Brain pericyte (primary cell): ENCODE measurements at places on chromosomes 13 and 19.

DNA sequence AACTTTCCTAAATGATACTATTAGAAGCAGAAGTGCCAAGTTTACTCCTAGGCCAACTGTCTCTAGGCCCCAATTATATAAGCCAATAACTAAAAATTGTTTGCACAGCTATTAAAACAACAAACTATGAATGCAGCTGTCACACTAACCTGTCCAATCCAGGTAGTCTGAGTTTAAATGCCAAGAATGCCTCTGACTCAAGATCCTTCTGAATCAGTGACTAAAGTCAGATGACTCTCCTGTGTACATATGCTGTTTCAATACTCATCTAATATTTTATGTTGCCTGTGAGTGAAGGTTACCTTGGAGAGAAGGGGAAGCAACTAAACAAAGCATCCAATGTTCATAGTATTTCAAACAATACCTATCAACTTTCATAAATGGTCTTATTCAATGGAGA lies 257.0 kb downstream of the ENOX1 start:
- no peak for DNase-seq

- no peak for DNase-seq
Measured at GRCh38 chr13:32001154-32001768, 30.3 kb upstream of the FRY start.

DNA sequence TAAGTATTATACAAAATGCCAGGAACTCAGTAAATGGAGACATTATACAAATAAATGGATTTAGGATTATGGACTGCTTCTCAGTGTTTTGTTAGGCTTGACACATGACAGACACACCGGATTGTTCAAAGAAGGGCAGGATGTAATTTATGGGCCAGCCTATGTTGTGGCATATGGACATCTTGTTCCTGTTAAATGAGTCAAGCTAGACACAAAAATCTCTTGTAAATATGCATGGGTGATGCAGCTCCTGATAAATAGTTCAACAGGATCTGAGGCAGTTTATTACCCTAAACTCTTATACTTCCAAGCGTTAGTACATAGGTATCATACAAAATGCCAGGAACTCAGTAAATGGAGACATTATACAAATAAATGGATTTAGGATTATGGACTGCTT lies 502.3 kb downstream of the TBC1D4 start:
- DNase-seq, result no peak

GRCh38 chr13:20303636-20304035 lies 71.5 kb upstream of the GJB6 start:
- DNase-seq, result no peak

GRCh38 chr19:5336195-5336965 lies 4.2 kb downstream of the PTPRS start:
- DNase-seq, result no peak
